C1 segment of cervical spinal cord (tissue), 14 donors: ENCODE measurements at places on chromosomes 1 and 21.

- no peak for DNase-seq
These were observed 1.1 kb downstream of the TAGLN2 start for GRCh38 chr1:159924025-159924790.

DNA sequence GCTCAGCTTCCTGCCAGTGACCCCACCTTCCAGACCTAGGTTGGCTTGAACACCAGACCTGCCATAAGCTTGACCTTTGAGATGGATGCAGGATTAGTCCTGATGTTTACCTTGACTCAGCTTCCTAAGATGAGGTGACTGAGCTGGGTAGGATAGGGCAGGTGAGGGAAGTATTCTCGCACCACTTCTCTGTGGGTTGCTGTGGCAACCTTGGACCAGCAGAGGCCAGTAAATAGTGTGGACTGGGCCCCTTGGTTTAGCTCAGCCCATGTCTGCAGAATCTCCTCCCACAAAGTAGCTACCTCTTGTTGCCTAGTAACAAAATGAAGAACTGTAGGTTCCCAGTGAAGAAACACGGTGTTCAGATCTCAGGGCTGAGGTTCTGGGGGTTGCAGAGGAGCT, 8.4 kb downstream of the RPS6KA1 start:
- DNase-seq: peak; percentile 24

- DNase-seq: no peak
These were observed 101.6 kb downstream of the C4BPA start for GRCh38 chr1:207205614-207206061.

DNA sequence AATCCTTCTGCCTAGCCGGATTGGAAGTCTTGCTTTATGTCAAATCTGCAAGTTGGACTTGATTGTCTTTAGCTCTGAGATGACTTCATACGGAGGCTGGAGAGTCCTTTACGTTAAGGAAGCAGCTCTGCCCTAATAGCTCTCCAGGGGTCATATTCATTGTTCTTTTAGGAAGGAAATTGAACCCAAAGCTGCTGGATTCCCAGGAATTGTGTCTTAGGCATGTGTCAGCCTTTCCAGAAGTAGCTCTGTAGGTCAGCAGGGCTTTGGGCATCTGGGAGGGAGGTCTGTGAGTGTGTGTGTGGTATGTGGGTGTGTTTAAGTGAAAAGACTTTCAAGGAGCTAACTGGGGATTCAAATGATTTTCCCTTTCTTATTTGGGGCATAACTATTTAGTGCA, 82.4 kb downstream of the ABCA4 start:
- no peak for DNase-seq

DNA sequence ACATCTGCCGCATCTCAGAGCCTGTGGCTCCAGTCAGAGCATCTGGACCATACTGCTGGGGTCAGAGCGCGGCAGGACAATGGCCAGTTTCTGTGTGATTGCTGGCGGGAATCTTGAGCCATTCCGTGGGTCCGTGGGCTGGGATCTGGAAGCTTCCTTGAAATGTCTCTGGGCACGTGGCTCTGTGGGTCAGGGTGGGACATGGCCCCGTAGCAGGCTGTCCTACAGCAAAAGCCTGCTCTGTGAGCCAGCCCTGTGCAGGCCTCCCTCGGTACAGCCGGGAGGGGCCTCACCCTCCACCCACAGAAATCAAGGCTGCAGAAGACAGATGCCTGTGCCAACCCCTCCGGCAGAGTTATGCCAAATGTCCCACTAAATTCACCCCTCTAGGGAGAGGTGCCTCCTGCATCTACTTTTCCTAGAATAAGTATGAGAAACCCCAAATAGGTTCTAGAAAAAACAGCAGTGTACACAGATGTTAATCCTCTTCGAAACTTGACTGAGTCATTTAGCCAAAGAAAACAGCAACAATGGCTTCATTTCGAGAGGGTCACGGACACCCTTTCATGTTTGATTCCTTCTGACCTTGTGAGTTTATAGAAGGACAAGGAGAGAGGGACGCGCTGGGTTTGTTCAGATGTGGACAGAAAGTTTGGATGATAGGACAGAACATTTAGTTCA, 27.8 kb downstream of the COL18A1 start:
- no peak for DNase-seq

- DNase-seq: no peak
These were observed 108.3 kb downstream of the ETS2 start for GRCh38 chr21:38913893-38914527.

DNA sequence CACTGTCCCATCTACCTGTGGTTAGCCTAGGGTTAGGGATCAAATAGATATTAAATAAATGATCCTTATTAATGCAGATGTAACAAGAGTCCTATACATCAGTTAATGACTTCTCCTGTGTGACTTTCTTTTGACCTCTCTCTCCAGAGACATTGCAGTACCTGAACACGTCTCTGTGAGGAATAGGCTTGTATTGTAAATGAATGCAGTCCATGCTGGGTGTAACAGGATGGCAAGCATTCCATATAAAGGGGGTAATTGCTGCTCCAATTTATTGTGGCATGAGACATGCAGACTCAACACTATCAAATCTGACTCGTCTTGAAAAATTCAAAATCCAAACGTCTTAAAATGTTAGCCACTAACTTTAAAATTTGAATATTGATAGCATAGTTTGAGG, 189.5 kb downstream of the PRDM2 start:
- no peak for DNase-seq

- no peak for DNase-seq
These were observed 187.8 kb upstream of the JUN start for GRCh38 chr1:58971629-58972140.

DNA sequence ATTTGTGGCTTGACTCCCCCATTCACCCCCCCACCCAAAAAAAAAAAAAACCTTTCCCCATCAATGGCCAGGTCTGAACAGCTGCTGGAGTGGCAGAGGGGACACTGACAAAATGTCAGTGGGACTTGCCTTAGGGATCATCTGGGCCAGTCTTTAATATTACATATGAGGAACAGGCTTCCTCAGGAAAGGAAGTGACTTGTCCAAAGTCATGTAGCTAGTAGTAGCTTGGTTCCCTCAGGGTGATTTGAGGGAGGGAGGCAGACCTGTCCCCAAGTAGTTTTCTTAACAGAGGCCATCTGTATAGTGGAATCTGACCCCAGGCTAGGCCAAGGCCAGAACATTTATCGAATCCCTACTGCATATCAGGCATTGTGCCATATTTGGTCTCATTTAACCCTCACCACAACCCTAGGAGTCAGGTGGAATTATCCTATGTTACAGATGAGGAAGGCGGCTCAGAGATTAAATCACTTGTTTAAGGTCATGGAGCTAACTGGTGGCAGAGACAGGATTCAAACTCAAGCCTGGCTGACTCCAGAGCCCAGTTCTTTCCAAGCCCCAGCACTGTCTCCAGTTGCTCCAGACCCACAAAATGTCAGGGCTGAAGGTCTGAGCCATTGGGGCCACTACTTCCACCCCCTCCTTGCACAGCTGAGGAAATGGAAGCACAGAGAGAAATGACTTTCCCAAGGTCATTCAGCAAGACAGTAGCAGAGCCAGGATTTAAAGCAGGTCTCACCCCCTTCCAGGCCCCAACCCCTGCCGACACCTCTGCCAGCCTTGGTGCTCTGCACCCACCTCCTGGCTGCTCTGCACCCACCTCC, 10.4 kb downstream of the ZBTB7B start:
- DNase-seq: no peak
